ENCODE measurements at places on chromosomes 1 and 21.
A peak's percentile ranks its signal among the peaks of the same experiment; 100 is the strongest.

DNA sequence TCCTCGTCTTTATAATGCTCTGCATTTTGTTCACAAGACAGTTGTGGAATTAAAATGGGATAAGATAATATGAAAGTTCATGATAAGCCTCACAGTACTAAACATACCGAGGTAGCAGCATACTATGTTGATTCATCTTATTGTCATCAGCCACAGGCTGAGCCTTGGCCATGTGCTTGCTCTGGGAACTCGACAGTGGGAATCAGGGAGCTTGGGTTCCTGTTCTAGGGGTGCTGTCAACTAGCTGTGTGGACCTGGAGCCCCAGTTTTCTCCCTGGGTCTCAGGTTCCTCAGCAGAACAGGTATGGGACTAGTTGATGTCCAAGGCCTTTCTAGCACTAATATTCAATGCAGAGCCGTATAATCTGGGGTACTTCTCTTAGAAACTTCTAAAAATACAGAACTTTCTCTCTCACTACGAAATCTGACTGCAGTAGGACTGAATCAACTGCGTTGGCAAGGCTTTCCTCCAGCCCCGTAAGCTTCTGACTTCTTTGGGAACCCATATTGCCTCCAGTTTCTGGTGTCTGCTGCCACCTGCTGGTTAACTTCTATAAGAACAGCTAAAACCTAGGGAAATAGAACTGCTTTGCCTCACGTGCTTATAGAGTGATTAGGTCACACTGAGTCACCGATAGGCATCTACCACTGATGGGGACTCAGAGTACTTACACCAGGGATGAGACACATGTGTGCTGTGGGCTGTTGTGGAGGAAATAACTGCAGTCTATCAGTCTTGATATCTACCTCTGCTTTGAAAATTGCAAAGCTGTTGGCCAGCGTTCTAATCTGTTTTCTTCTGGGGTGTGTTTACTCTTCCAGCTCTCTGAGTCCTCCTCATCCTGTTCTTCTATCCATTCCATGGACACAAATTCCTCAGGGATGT is 110.9 kb downstream of the RGL1 start:
- peak; percentile 65 for DNase-seq

- DNase-seq, result no peak
These were observed 39.6 kb upstream of the LPGAT1 start for GRCh38 chr1:211870156-211870555.

DNA sequence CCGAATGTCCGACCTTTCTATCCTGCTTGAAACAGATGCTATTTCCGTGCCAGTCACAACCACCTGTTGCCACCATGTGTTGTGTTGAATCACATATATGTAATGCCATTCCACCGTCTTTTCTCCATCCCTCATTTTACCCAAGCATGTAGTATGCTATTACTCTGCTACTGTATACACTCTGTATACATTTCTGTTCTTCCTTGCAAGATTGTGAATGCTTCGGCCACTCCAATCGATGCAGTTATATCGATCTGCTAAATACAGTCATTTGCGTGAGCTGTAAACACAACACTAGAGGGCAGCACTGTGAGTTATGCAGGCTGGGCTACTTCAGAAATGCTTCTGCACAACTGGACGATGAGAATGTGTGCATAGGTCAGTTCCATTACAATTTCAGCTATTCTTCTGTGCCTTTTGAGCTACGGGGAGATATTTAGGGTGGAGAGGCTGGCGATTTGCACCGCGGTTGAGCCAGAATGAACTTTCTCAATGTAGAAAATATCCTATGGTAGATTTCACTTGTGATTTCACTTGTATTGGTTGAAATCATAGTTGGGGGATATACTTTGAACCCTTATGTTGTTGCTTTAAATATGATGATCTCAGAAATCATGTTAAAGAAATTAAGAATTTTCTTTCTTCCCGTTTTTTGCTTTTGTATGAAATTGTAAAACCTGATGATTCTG is 289.8 kb downstream of the NTNG1 start:
- DNase-seq, result no peak

GRCh38 chr1:85314726-85315125 is 38.3 kb upstream of the BCL10 start:
- DNase-seq, result no peak

- DNase-seq, result no peak
These were observed 7.1 kb downstream of the PRRX1 start for GRCh38 chr1:170670802-170671628.

DNA sequence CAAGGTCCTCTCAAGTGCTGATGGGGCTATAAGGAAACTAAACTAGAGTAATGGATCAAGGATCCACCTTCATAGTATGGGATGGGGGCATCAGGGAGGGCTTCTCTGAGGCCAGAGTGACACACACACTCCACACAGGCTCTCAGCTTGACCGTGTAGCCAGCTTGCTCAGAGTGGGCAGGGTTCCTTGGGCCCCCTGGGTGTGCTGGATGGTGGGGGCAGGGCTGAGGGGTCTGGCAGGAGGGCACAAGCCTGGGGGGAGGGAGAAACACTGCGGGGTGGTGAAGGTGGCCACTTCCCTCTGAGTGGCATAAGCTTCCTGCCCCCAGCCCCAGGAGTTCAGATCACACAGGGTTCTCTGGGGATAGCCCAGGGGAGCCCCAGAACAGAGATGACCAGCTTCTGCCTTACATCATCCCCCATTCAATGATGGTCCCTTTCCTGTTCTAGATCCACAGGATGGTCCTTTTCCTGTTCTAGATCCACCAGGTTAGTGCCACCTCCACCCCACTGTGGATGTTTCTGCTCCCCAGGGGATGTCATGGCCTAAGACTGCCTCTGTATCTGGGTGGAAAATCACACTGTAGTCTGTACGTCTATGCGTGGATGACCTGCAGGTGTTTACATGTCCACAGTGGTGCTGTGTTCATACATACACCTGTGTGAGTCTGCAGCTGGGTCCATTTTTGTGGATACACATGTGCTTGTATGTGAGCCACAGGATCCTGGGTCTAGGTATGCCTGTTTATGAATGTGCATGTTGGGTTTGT is 525.0 kb downstream of the PTPRU start:
- DNase-seq, result no peak

DNA sequence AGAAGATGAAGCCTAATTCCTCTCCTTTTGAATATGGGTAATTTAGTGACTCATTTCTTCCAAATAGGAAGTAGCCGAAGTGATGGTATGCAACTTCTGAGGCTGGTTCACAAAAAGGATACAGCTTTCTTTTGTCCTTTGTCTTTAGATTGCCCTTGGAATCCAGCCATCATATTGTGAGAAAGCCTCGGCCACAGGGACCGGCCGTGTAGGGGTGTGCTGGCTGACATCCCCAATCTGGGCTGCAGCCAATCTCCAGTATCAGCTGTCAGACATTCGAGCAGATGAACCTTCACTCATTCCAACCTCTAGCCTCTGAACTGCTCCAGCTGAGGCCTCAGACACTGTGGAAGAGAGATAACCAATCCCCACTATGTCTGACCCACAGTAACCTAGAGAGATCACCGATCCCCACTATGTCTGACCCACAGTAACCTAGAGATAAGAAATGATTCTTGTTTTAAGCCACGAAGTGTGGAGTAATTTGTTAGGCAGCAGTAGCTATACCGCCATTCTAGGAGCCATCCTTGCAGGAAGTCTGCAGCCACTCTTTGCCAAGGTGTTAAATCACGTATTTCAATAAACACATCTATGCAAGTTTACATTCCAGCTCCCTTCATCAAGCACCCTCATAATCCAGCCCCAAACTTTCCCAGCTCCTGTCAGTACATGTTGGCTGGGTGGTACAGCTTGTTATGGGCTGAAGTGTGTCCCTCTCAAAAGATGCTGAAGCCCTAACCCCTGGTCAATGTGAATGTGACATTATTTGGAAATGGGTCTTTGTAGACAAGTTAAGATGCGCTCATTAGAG is 2.9 kb upstream of the DIP2A start:
- no peak for DNase-seq

GRCh38 chr1:26833432-26834405 is 7.2 kb downstream of the ZDHHC18 start:
- no peak for DNase-seq

DNA sequence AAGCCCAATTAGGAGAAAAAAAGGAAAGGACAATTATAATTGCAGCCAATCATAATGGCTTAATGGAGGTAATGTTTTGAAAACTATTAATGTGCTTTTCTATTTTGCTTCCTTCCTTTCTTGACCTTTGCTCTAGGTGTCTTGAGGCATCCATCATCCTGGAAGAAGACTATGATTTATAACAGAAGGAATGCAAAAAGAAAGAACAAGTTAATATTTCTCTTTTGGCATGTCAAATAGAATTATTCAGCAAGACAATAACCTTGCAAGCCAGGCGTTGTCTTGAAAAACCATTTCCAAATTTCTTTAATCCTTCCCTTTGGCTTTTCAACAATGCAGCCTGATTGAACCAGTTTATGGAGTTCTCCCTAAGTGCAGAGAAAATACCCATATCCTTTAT is 107.7 kb upstream of the USP24 start:
- no peak for DNase-seq

DNA sequence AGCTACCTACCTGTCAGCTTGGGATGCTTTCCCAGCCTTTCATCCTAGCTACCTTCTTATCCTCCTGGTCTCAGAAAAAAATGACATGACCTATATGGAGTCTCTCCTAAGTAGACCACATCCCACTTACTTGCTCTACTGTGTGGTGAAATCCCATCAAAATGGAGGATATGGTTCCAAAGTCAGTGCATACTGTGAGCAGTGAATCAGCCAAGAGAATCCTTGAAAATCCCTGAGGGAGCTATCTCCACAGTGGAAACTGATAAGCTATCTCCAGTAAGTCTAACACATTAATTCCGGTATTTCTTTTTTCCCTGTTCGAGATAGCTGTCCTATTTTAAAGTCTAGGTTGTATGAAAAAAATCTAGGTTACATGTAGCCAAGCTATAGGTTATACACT is 189.7 kb downstream of the FGGY start:
- DNase-seq, result no peak

DNA sequence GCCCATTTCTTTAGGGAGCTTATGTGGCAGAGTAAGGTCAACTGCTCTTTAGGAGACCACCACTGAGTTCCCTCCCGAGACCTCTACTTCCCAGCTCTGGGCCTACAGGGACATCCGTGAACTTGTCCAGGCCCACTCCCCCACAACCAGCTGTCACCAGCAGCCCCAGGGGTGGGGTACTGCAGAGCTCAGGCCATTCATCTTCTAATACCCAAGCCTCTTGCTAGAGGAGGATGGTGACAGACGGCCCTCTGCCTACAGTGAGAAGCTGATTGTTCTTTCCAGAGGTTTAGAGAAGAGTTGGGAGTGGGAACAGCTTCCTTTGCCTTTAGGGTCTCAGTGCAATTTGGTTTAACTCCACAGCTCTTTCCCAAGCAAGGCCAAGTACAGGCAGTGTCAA is 33.2 kb upstream of the ARTN start:
- no peak for DNase-seq

GRCh38 chr1:19423130-19423529 is 62.2 kb downstream of the CAPZB start:
- no peak for DNase-seq

DNA sequence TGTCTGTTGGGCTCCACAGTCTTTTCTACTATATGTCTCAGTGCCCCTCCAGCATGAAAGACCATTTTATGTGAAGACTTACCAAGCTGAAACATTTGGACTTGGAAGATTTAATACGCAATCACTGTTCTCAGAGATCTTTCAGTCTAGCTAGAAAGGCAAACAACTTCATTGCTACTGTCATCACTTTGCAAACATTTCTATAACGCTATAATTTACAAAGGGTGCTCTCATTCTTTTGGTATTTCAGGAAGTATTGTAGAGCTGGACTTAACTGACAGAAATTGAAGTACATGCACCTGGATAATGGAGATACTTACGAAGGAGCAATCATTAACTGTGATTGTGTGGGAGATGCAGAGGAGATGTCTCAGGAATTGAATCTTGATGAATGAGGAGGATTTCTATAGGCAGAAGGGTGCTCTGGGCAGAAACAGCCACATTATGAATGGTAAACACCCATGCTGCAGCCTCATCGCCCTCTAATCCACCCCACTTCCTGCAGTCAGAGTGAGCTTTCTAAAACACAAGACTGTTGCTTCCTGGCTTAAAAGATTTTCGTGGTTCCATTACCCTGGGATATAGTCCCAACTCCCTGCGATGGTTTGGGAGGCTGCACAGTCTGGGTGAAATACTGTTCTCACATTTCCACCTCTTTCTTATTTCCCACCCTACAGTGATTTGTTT is 75.1 kb upstream of the GNG12 start:
- DNase-seq, result no peak

DNA sequence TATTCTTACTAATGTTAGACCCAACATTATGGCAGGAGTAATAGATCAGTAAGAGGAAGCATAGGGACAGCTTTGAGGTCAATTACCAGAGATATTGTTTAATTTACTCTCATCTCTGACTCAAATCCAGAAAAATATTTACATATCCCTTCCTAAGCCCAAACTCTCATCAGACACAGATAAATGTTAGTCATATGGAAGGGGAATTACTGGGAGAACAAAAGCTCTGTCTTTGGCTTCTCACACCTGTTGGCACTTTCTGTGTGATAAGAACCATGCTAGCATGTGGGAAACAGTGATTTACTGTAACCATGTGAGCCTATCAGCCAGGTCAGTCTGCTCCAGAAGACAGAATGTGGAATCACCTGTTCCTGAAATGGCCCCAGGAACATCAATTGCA is 72.4 kb downstream of the DUSP10 start:
- no peak for DNase-seq

DNA sequence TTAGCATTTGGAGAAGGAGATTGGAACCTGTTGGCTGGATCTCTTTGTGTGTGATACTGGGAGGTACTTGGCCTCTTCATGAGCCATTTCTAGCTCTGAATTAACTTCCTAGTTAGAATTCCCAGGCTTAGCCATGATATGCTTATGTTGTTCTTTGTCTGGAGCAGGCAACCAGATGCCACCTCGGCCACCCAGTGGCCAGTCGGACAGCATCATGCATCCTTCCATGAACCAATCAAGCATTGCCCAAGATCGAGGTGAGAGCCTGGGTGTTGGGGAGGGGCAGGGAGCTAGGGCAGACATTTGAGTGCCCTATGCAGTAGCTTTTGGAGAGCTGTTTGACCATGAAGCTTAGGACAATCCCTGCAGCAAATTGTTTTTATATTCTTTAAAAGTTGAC is 26.5 kb upstream of the PIGV start:
- no peak for DNase-seq

- DNase-seq, result no peak
These were observed 9.8 kb downstream of the C8A start for GRCh38 chr1:56864430-56864829.

DNA sequence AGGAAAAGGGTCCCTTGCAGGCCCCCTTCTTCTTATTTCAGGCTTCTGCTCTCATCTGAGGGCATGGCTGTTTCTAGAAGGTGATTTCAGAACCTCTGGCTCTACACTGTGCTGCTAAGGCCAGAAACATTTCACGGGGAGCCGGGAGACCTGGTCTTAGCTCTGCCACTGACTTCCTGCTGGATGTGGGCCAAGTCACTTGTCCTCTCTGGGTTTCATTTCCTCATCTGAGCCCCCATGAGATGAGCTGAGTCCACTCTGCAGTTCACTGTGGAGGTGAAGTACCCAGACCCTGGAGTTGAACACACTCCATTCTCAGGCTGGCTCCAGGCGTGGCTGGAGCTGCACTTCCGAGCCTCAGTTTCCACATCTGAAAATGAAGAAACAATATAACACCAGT is 2.1 kb downstream of the PADI1 start:
- no peak for DNase-seq

Measured in left renal cortex interstitium (tissue), 4 donors.